Immature natural killer cell (primary cell): ENCODE measurements at places on chromosomes 2 and 18.

GRCh38 chr2:241249654-241250053, 61.2 kb downstream of the ANO7 start:
- DNase-seq = no peak

DNA sequence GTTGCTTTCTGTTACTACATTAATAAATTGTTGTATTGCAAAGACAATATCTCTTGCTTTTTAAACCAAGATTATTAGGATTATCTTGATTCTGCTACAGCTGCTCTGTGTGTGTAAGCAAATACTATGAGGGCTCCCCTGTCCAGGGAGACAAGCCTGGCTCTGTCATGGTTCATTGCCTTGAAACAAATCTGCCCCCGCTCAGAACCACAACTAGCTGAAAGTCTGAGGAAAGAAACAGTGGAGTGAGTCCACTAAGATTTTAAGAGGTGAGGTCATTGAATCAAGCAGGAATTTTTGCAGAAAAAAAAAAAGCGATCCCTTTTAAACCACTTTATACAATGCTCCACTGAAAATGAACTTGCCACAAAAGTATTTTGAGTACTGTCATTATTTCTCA, 30.8 kb upstream of the LRRTM4 start:
- DNase-seq = no peak

GRCh38 chr2:237171881-237172280, 86.2 kb downstream of the COPS8 start:
- no peak for DNase-seq

GRCh38 chr2:231709636-231709980, 1.3 kb downstream of the PTMA start:
- no peak for DNase-seq

DNA sequence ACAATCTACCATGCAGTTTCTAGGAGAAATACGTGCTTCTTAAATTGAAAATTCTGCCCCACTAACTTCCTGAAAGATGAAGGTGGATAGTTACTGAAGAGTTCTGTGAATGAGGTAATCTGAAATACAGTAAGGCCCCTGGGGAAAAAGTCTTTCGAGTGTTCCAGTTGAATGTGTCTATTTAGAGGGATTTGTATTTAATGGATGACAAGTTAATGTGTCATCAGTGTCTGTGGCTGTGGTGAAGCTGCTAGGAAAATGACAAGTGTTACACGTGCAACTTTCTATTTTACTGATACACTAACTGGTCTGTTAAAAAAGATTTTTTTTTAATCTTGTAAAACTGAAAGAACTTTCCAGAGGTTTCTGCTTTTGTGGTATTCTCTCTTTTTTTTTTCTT, 384.6 kb downstream of the STK39 start:
- DNase-seq = no peak

- no peak for DNase-seq
Measured at GRCh38 chr2:238685713-238686112, 162.2 kb upstream of the TWIST2 start.

DNA sequence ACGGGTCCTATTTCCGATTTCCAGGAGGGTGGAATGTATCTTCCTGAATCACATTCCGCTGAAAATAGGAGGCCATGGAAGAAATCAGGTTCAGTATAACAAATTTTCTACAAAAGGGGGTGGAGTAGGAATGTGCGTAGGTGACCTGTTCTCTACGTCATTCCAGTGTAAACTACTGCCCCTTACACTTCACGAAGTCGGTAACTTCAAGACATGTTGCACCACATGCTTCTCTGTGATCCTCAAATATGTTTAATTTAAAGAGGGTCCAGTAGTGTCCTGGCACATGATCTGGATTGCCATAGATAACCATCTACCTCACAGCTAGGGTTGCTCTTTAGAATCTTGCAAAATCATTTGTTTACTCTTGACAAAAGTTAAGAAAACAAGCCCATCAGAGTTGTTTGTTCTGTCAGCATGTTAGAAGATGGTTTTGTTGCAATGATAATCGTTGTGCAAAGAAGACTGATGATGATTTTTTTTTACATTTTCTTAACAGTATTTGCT, 7.5 kb upstream of the CPS1 start:
- no peak for DNase-seq

- no peak for DNase-seq
Measured at GRCh38 chr18:11882636-11883035, 25.5 kb downstream of the MPPE1 start.

DNA sequence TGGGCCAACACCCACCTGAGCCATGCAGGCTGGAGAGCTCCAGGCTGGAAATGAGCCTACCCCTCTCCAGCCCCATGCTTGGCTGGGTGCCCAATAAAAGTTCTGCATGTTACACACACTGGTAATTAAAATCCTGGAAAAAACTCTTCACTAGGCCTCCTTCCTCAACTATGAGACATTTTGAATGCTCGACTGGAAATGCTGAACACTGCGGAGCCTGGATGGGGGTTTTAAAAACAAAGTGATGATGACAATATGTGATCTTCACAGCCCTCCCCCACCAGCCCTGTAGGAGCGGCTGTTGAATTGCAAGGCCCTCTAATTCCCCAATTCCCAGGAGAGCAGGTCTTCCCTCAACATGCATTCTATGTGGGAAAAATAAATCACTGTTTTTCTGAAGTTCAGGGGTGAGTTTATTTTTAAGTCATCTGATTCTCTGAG, 179.2 kb downstream of the TTC32 start:
- no peak for DNase-seq

DNA sequence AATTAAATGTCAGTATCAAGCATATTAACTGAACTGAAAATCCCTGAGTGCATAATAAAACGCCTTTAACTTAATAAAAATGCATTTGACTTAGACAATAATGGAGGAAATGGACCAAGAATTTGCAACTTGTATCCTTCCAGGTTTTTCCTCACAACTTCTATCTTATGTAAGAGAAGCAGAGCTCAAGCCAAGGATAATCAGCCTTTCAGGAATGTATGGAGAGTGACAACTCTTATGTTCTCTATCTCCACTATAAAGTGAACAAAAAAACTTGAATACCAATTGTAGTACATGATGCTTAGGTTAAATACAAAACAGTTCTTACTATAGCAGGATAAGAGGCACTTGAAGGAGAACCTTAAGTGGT, 64.8 kb upstream of the CYP26B1 start:
- no peak for DNase-seq

DNA sequence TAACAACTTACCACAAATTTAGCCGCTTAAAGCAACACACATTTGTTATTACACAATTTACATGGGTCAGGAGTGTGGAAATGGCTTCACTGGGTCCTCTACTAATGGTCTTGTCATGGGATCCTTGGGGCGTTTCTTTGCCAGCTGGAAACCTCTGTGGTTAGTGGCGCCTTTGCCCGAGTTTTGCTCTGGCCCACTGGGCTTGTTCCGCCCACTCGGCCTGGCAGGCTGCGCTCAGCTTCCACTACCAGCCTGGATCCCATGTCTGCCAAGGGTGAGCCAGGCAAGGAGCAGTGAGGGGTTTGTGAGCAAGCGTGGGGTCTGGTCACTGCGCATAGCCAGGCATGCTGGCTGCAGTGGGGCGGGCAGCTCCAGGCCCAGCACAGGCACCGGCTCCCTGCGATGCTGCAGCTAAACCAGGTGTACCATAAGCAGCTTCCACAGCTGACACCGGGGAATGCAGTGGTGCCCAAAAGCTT, 16.2 kb upstream of the MBD2 start:
- DNase-seq = no peak

DNA sequence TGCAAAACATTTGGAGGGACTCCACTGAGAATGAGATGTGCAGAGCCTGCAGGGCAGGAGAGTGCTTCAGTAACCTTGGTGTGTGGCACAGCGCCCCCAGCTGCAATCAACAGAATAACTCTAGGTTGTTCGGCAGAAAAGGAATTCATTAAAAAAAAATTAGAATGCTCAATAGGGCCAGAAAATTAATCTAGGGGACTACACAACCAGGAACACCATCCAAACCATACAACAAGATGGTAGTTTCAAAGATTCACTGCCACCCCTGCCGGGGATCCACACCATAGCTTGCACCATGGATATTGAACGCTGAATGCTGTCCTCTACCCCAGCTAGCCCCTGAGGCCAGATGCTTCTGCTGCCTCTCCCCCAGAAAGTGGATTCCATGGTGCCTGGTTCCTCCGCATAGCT, 50.1 kb downstream of the THUMPD2 start:
- no peak for DNase-seq

DNA sequence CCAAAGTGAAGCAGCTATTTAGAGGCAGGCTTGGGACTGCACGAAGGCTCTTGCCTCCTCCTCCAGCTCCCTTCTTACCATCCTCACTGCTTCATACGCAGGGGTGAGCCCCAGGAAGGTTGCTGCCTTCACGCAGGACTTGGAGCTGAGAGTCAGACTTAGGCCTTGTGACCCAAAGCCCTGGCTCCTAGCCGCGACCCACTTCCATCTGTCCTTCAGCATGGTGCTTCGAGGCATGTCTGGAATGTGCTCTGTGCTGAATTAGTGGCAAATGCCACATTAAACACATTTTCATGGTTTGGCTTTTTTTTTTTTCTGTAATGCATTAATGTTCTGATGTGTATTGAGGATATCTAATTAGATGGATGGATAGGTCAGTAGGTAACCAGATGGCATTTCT, 37.5 kb downstream of the ITGB1BP1 start:
- no peak for DNase-seq

DNA sequence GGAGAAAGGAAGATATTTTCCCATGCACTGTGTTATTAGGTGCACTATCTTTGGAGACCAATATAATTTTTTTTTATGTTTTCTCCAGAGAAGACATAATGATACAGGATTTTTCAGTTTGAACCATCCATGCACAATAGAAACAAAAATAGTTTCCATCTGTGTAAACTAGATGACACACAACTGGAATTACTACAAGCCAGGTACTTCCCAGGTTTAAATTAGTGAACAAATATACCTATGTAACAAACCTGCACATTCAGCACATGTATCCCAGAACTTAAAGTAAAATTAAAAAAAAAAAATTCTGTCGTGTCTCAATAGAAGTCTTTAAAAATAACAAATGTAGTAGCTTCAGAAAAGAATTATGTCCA, 1616.8 kb upstream of the ACVR2A start:
- no peak for DNase-seq

- no peak for DNase-seq
Measured at GRCh38 chr2:191933307-191934105, 86.6 kb upstream of the CAVIN2 start.

DNA sequence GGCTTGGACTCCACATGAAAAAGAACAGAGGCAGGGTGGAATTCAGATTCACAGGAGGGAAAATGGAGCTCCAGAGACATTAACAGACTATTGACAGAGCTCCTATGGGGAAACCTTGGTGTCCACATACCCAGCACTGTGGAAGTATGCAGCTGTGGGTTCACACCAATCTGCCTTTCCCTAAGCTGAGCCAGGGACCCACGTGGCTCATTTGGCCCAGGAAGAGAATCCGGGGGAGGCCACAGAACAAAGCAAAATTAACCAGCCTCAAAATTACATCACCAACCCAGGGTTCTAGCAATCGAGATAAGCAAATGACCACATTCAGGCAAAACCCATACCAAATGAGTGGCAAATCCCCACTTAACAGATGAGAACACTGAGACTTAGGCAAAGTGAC, 105.8 kb upstream of the TWIST2 start:
- no peak for DNase-seq

GRCh38 chr2:9113262-9113661, 93.3 kb upstream of the ASAP2 start:
- DNase-seq = no peak

- no peak for DNase-seq
Measured at GRCh38 chr2:32260376-32260775, 4.3 kb downstream of the NLRC4 start.

- no peak for DNase-seq
Measured at GRCh38 chr2:111227716-111228141, 107.0 kb downstream of the BCL2L11 start.

DNA sequence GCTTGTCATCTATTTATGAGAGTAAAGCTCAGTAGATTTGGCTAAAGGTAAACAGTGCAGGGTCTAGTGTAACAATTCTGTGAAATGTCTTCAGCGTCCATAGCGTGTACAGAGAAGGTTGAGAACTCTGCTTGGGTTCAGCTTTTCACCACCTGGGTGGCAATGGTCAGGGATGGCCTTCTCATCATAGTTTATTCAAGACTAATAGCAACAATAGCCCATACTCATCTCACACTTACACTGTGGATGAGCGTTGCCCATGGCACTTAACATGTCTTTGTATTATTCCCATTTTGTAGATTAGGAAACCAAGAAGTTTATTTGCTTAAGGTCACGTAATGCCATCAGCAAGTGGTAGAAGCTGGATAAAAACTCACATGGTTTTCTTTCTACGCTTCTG, 106.8 kb upstream of the RND3 start:
- no peak for DNase-seq

GRCh38 chr2:199465988-199466691, 8.4 kb upstream of the SATB2 start:
- no peak for DNase-seq

DNA sequence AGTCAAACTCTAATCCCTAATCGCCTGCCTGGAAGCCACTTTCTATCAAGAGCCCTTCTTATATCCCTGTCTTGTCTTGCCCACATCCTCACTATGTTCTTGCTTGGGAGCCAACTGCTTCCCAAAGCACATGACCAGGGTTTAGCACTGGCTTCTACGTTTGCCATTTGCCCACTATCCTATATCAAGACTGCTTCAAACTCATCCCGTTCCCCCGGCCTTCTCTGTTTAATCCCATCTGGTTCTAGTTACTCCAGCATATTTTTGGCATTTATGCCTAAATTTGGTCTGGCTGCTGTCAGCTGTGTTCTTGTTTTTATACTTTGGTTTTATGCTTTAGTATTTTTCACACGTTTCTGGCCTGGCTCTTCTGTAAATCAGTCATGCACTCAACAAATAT, 40.2 kb downstream of the POLR1A start:
- DNase-seq = no peak

- DNase-seq = no peak
Measured at GRCh38 chr2:191478799-191479679, 198.9 kb upstream of the NABP1 start.

DNA sequence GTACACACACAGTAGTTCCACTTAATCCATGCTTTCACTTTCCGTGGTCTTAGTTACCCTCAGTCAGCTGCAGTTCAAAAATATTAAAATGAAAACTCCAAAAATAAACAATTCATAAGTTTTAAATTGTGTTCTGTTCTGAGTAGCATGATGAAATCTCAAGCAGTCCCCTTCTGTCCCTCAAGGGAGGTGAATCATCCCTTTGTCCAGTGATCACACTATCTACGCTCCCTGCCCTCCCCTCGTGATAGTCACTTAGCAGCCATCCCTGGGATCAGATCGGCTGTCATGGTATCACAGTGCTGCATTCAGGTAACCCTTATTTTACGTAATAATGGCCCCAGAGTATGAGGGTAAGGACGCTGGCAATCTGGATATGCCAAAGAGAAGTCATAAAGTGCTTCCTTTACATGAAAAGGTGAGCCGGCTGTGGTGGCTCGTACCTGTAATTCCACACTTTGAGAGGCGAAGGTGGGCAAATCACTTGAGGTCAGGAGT, 5.8 kb upstream of the RTN4 start:
- DNase-seq = no peak

GRCh38 chr2:88554189-88554588, 73.1 kb downstream of the EIF2AK3 start:
- no peak for DNase-seq

GRCh38 chr18:65411061-65411460, 339.8 kb upstream of the CDH7 start:
- DNase-seq = no peak
